Fibroblast of skin of right biceps (primary cell): ENCODE measurements at places on chromosomes 5 and 9.
A peak's percentile ranks its signal among the peaks of the same experiment; 100 is the strongest.

- DNase-seq = peak; percentile 75
Observed at GRCh38 chr9:100206899-100207298, 107.9 kb downstream of the INVS start.

DNA sequence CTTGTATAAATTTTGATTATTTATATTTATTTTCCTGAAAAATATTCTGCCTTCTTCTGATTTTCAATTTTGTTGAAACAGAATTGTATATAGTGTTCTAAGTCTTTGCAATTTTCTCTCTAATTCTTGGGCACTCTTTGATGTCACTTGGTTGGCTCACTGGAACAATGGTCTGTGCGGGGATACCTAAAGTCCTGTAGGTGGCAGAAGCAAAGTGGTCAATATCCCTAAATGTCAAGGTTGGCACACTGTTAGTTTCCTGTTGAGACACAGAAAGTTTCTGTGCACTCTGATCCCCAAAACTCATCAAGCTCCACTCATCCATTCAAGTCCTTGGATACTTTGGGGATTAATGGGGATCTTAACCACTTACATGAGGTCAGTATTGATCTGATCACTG is 480.8 kb upstream of the CCNG1 start:
- DNase-seq = no peak

DNA sequence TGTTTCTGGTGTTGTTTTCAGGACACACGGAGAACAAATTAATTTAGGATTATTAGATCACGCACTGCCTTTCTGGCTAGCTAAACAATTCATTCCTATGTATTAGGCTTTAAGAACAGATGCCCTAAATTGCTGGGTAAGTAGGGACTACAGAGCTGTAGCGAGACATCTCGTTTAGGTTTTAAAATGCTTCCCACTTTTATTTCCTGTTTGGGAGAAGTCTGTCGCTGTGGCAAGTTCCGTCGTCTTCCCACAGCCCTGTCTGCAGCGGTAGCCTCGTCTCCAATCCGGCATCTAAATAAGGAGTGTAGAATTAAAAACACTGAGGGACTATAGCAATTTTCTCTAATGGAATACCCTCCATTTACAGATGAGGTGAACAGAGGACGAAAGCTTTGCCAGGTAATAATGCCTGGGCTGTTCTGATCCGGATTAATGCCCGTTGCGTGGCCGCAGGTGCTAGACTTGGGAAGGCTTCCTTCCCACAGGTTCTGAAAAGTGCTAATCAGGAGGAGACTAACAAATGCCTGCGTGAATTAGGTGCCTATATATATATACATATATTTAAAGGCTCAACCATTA is 1.3 kb upstream of the TRIM36 start:
- DNase-seq = no peak

- no peak for DNase-seq
Observed at GRCh38 chr5:141882594-141883183, 4.5 kb upstream of the PCDH1 start.

- no peak for DNase-seq
Observed at GRCh38 chr9:7300484-7300883, 499.1 kb downstream of the DMAC1 start.

DNA sequence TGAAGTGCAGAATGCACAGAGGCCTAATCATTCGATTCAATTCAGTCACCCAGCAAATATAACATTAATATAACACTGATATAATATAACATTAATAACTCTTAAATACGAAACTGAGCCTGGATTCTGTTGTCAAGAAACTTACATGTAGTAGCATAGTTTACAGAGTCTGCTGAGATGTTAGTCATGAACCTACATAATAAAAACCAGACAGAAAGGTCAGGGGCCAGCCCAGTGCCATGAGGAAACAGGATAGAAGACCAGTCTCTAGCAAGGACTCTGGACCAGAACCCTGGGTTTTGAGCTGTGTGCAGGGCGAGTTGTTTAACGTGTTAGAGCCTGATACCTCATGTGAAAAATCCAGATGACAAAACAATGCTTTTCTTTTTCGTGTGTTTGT is 234.7 kb downstream of the NR2F1-AS1 start:
- no peak for DNase-seq

DNA sequence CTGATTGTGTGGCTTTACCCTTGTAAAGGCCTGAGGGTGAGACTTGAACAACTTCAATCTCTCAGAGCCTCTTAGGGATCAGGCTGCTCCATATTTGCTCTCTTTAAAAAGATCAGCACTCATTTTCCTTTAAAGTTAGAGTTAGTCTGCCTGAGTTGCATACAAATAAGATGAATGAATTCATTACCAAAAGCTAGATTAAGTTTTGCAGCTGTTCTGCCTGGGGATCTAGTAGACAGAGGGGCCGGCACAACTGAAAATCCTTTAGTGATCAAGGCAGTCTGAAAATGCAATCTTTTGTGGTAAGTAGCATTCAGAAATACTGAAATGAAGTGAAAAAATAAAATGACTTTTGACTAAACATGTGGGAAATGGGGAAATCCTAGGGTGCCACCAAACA is 264.0 kb downstream of the MAN2A1 start:
- DNase-seq = no peak

GRCh38 chr5:73488806-73489205 is 9.4 kb upstream of the BTF3 start:
- no peak for DNase-seq

- DNase-seq = no peak
Observed at GRCh38 chr5:151078490-151079262, 2.2 kb downstream of the TNIP1 start.

DNA sequence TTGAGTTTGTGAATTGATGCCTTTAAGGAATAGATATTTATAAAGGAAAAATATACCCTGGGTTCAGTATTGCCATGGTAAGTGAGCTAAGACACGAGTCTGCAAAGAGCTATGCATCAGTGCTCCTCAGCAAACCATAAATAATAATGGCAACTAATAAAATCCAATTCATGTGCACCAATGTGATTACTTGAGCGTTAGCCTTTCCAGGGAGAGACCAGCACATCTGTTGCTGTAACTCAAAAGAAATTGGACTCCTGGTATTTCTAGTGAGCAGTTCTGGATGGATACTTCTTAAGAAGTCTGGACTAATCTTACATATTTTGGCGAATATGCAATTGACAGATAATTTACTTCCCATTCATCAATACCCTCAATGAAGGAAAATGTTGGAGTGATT is 373.3 kb downstream of the ARHGEF28 start:
- DNase-seq = no peak

DNA sequence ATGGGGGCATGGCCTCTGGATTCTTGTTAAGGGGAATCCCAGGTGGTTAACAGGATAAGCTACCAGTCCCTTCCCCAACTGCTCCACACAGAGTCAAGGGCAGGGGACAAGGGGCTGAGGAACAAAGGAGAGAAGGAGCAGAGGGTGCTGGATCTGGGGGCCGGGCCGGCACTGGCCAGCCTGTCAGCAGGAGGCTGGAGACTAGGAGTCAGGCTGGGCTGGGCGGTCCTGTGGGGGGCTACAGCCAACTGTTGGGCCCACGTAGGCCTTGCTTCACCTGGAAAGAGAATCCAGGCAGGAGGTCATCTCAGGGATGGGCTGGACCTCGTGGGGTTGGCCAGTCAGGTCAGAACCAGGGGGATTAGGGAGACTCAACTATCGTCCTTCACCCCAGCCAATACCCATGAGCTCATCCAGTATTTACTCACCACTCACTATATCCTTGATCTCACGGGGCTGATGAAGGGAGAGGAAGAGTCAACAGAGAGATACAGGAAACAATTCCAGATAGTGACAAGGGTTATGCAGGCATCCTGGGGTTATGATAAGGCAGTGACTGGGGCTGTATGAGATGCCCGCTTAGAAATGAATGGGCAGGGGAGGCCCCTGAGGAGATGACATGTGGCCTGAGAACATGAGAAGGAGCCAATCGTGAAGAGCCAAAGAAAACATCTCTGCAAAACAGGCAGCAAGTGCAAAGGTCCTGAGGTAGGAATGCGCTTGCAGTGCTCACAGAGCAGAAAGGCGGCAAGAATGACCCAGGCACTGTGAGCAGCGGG is 47.9 kb upstream of the SLC25A51 start:
- no peak for DNase-seq

DNA sequence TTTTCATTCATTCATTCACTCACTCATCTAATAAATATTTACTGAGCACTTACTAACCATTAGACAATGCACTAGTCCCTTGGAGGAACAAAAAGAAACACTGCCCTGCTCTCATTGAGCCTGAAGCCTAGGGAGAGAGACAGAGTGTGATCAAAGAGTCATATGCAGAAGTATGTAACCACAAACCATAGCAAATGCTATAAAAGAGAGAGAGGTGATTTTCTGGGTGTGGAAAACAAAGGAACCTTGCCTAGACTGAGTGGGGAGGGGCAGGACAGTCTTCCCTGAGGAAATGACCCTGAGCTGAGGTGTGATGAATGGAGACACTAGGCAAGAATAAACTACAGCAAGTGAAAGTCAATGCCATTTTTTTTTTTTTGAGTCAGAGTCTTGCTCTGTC is 10.8 kb upstream of the ADRA1B start:
- DNase-seq = peak; percentile 98

- DNase-seq = no peak
Observed at GRCh38 chr5:91225848-91226686, 157.1 kb downstream of the ARRDC3 start.

GRCh38 chr5:88643315-88643714 is 239.7 kb downstream of the MEF2C start:
- DNase-seq = no peak

GRCh38 chr5:109929376-109929775 is 239.6 kb downstream of the MAN2A1 start:
- DNase-seq = no peak

- DNase-seq = peak; percentile 52
Observed at GRCh38 chr5:171157276-171157675, 151.8 kb upstream of the TLX3 start.

DNA sequence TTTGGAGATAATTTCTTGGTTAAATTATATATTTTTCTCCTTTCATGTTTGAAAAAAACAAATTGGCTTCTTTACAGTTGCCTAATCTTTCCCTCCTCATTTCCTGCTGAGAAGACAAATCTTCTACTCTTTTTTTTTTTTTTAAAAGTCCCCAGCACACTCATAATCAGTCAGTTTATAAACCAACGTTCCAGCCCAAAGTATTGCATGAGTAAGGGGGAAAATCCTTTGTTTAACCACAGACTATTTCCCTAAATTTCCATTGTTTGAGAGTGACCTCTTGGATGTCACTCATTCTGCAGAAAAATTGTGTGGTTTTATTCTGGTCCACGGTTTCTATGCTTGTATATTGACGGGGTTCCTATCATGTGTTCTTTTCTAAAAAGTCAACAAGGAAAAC is 55.1 kb upstream of the TLR4 start:
- DNase-seq = no peak

GRCh38 chr5:152547202-152547601 is 142.1 kb upstream of the NMUR2 start:
- DNase-seq = no peak

DNA sequence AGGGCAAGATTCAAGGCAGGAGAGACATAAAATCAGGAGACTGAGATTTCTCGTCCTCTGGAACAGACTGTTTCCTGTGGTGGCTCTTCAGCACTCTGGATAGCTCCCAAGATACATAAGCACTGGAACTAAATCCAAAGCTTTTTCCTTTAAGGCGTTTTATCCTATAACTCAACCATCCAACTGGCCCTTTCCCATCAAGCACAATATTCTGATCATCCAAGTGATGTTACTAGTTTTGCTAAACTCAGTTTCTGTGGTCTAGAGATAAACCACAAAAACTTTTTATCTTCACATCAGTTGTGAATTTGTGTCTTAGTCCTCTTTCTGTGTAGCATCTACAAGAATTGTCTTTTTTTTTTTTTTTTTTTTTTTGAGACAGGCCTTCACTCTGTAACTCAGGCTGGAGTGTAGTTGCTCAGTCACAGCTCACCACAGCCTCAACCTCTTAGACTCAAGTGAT is 299.4 kb downstream of the COX7C start:
- DNase-seq = peak; percentile 49

DNA sequence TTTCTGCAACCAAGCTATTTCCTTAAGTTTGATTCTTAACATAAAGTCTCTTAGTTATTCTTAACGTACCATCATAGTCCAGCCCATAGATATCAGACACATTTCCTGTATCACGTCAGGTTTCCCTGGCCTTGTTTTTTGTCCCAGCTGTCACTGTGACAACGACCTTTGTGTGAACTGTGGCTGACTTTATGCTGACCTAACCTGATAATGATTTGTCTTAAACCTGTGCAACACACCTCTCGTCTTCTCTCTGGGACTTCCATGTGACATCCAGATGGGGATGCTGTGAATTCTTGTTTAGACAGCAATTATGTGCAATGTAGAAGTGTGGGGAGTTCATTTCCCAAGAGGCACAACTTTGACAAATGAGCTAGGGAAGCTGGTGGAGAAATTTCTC is 662.8 kb downstream of the PTPRD start:
- DNase-seq = peak; percentile 48

GRCh38 chr9:34665067-34665380 is 2.6 kb upstream of the CCL27 start:
- no peak for DNase-seq

DNA sequence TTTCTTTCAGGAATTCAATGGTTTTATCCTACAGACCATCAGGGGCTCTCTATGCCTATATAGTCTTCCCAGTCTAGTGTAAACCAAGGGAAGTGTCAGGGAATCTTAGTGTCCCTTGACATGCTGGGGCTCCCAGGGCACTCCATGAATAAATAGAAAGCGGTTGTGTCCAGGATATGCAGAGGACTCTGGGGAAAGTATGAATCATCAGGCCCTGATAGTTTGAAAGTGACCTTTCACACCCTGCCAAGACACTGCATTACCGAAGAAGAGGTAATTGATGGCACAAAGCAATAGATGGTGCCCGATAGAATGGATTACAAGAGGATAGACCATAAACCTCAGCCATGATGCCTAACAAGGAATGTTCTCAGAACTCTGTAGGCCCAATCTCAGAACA is 163.3 kb upstream of the DAPK1 start:
- DNase-seq = no peak

- no peak for DNase-seq
Observed at GRCh38 chr5:5278815-5279381, 138.8 kb downstream of the ADAMTS16 start.

DNA sequence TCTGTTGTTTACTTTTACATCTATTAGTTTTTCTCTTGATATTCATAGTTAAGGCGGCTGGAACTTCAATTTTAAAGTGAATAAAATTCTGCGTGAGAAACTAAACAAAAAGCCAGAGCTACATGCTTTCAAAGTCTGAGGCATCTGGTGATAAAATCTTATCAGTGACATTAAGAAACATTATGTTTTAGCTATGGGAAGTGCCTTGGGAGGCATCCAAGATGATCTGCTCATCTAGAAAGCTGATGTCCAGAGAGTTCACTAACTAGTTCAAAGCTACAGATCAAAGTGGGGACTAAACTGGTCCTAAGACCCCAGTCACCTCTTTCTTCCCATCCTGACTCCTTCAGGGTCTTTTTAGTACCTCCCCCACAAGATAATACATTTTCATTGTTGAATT is 37.2 kb downstream of the MRPS27 start:
- peak; percentile 52 for DNase-seq
